ENCODE measurements at places on chromosomes 13 and 19. TPM values are rescaled to one million over a fixed set of nuclear protein-coding genes. Genes with fewer than 3 reads are reported as not detected.

The MCEMP1 gene
- total RNA-seq = 0.67 TPM

The KCTD15 gene
- 11.0 TPM for total RNA-seq

The KIR2DL3 gene
- not detected for total RNA-seq

The RDH8 gene
- total RNA-seq = not detected

The ARHGAP45 gene
- 5.1 TPM for total RNA-seq

The SPC24 gene
- total RNA-seq = 6.7 TPM

The ZSWIM9 gene
- total RNA-seq = 6.9 TPM

The FFAR2 gene
- total RNA-seq = 0.11 TPM

The KCNC3 gene
- total RNA-seq = 2.0 TPM

The ICAM4 gene
- total RNA-seq = 0.46 TPM

The FOSB gene
- 0.51 TPM for total RNA-seq

The VSIG10L gene
- total RNA-seq = 0.65 TPM

The CNFN gene
- total RNA-seq = 1.1 TPM
